CD4-positive, alpha-beta T cell treated with Interleukin-4 for 4 hours (primary cell): ENCODE measurements at places on chromosomes 13 and 19.
A peak's percentile ranks its signal among the peaks of the same experiment; 100 is the strongest.

GRCh38 chr13:53054569-53054968 lies 26.0 kb downstream of the OLFM4 start:
- DNase-seq: no peak

- peak; percentile 2 for DNase-seq
These were observed 43.9 kb upstream of the FRY start for GRCh38 chr13:31987535-31988170.

DNA sequence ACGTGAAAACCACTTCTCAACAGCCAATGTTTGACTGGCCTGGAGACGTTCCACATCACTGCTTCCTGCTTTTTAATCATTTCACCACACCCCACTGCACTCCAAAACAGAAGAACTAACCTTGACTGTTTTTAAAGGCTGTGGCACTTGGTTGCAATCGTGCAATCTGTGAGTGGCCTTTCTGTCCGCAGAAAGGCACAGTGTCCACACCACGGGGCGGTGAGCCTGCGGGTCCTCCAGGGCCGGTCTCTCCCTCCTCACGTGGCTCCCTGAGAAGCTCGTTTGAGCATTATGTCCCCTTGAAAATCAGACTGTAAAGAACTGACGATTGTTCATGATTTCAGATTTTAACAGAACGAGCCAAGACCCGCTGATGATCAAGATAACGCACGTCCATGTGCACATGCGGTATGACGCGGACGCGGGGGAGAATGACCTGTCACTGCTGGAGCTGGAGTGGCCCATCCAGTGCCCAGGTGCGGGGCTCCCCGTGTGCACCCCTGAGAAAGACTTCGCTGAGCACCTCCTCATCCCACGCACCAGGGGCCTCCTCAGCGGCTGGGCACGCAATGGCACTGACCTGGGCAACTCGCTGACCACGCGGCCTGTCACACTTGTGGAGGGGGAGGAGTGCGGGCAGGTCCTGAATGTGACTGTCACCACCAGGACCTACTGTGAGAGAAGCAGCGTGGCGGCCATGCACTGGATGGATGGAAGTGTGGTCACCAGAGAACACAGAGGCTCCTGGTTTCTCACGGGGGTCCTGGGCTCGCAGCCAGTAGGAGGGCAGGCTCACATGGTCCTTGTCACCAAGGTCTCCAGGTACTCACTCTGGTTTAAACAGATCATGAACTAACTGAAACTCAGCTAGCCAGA lies 13.0 kb downstream of the PROZ start:
- no peak for DNase-seq

DNA sequence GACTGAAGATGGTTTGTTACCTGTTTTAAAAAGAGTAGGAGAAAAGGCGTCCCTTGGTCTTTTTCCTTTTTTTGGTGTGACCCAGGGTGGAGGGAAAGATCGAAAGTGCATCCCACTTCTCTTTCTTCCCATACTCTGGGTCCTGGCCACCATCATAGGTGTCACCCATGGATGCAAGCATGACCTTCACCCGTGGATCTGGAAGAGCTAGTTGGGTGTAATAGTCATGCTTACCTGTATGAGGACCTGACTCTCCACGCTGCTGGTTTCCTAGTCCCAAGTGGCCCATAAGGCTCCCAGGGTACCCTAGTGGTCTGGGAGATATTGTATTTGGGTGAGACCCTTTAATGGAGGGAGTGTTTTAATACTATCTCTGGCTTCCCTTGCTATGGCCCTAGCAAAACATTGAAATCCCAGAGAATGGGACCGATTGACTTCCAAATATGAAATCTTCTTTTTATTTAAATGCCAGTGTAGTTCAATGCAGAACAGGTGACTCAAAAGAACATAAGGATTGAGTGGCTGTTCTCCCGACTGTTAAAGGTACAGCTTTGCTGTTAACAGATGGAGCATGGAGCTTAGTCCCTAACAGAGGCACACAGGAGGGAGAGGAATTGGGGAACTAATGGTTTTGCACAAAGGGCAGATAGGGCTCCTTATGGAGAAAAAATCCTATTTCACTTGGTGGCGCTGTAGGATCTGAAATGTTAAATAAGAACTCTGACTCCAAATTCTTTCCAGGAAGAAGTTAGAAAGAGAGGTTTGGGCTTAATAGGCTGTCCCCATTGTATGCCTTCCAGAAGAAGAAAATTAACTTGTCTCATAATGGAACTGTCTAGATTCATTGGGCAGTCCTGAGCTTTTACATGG lies 7.0 kb upstream of the ZNF550 start:
- DNase-seq: no peak

GRCh38 chr19:38819231-38819920 lies 6.6 kb upstream of the LGALS4 start:
- DNase-seq: no peak
